ENCODE measurements at places on chromosomes 5 and 9.

- no peak for DNase-seq
These were observed 1609.2 kb upstream of the ACO1 start for GRCh38 chr9:30775236-30775635.

GRCh38 chr5:179417016-179417415, 71.8 kb upstream of the ADAMTS2 start:
- DNase-seq: no peak

- no peak for DNase-seq
These were observed 118.7 kb downstream of the AUH start for GRCh38 chr9:91243029-91243428.

GRCh38 chr9:108271646-108272348, 584.0 kb downstream of the ACTL7B start:
- no peak for DNase-seq

DNA sequence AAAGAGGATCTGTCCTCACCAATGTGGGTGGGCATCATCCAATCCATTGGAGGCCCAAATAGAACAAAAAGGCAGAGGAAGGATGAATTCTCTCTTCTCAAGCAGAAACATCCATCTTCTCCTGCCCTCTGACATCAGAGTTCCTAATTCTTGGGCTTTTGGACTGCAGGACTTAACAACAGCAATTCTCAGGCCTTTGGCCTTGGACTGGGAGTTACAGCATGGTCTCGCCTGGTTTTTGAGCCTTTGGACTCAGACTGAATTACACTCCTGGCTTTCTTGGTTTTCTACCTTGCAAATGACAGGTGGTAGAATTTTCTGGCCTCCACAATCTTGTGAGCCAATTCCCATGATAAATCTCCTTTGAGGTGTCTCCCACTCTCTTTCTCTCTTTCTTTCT, 60.5 kb upstream of the CD180 start:
- DNase-seq: no peak

GRCh38 chr9:118940473-118940872, 428.8 kb downstream of the BRINP1 start:
- DNase-seq: no peak

DNA sequence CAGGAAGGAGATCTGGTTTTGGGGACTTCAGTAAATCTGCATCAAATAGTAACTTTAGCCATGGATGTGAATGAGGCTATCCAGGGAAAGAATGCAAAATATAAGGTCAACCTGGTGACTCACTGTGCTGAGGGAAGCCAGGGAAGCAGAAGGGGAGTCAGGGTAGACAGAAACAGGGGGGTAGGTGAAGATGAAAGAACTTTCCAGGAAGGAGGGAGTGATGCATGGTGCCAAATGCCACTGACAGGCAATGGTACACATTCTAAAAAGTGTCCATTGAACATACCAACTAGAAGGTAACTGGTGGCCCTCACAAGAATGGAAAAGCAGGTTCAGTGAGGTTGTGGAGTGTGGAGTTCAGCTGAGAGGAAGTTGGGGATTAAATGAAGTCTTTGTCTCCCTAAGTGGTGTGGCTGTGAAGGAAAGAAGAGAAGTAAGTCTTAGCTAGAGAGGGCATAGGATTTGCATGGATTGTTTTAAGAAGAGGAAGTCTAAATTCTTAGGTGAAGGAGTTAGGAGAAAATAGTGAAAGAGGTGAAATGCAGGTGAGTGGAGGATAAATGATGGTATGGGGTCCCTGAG, 35.5 kb downstream of the PALM2AKAP2 start:
- no peak for DNase-seq

DNA sequence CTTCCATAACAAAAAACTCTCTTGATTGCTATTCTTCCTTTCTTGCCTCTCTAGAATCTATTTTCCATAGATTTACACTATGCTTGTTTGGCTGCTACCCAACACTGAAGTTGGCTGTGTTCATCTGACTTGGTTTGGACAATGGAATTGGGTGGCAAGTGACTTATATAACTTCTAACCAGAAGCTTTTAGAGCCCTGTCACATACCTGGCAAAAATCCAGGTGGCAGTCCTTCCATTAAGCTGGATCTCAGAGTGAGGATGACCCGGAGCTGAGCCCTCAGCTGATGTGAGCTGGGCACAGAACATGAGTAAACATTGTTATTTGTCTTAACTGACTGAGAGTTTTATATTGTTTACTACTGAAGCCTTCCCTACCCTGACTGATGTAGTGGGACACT, 225.7 kb downstream of the TLR4 start:
- DNase-seq: no peak

DNA sequence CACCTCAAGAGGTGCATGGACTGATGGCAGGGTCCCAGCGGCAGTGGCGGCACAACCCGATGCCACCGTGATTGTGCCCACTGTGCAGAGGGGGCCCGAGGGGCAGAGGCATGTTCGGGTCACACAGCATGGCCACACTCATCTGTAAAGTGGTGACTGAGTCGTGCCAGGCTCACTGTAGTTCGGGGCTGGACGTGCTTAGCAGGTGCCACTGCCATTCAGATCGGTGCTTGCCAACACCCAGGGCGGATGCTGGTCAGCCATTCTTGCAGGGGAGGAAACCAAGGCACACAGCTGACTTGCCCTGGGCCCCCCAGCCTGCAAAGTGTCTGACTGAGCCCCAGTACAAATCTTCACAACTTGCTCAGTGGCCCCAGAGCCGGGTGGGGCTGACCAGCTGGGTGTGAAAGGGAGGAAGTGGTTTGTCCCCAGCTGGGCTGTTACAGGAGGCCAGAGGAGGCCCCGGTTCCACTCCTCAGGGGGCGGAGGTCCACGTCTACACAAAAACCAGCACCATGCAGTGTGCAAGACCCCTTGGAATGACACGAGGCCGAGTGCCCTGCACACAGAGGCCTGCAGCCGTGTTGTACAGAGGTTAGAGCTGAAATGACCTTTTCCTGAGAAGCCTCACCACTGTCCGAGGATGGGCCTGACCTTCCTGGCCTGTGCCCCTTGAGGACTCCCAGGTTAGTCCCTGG, 17.9 kb downstream of the FGD3 start:
- no peak for DNase-seq

- no peak for DNase-seq
These were observed 175.5 kb upstream of the KLF4 start for GRCh38 chr9:107665057-107665456.

DNA sequence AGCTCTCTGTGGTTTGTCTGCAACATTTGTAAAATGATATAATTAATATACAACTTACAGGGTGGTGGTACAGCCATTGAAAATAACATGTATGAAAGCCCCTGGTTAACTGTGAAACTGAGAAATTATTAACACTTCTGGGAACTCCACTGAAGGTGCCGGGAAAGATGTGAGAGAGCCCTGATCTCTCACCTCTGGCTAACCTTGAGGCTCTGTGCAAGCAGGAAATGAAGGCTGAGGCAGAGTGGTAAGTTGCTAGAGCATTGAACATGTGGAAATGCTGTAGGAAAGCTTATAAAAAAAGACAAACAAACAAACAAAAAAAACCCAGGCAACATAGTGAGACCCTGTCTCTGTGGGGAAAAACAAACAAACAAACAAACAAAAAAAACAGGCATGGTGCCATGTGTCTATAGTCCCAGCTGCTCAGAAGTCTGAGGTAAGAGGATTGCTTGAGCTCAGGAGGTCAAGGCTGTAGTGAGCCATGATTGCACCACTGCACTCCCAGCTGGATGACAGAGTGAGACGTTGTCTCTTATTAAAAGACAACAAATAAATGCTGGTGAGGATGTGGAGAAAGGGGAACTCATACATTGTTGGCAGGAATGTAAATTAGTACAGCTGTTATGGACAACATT, 7.5 kb downstream of the CATSPER3 start:
- DNase-seq: no peak

GRCh38 chr9:107793541-107793940, 304.0 kb upstream of the KLF4 start:
- DNase-seq: no peak

DNA sequence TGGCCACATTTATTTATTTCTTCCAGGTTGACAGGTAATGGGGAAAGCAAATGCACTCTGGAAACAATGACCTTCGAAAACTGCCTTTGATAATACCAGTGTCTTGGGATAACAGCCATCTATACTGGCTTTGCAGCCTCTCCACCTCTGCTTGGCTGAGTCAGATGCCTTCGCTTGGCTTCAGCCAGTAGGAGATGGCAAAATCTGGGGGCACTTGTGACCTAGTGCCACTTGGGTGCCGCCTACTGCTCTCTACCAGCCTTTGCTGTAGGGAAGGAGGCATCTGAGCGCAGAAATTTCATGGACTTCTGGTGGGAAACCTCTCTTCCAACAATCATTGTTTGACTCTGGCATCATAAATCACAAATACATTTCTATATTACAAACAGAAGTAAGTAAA, 21.8 kb downstream of the FYB1 start:
- no peak for DNase-seq

GRCh38 chr9:116193636-116194035, 40.0 kb downstream of the PAPPA start:
- no peak for DNase-seq

DNA sequence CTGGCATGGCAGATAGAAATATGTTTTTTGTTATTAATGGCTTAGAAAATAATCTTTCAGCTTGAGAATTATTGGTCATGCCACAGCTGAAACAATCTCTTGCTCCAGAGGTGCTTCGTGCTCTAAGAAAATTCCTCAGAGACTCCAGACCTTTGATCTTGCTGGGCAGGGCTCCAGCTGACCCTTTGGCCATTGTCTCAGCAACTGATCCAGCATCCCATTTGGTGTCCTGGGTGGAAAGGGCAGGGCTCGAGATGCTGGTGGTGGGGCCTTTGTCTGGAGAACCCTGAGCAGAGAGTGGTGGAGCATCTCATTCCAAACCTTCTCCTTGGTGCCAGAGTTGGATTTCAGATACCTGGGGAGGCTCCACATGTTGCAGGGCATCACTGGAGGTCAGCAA, 43.2 kb upstream of the PIK3R1 start:
- no peak for DNase-seq

GRCh38 chr9:98356953-98357690, 101.7 kb upstream of the TBC1D2 start:
- DNase-seq: no peak

GRCh38 chr5:180647465-180647864, 1.9 kb downstream of the FLT4 start:
- no peak for DNase-seq

- no peak for DNase-seq
These were observed 41.6 kb downstream of the PDZD2 start for GRCh38 chr5:31680528-31680927.

GRCh38 chr9:16271967-16272366, 598.5 kb downstream of the BNC2 start:
- no peak for DNase-seq

- no peak for DNase-seq
These were observed 65.0 kb downstream of the CEMIP2 start for GRCh38 chr9:71703172-71703872.

- DNase-seq: no peak
These were observed 15.1 kb upstream of the ISOC1 start for GRCh38 chr5:129079496-129079895.

- no peak for DNase-seq
These were observed 96.6 kb downstream of the ADRB2 start for GRCh38 chr5:148923023-148923422.

- no peak for DNase-seq
These were observed 182.8 kb upstream of the GDNF start for GRCh38 chr5:38022631-38023030.

GRCh38 chr9:129126749-129127618, 15.8 kb downstream of the PTPA start:
- no peak for DNase-seq

GRCh38 chr5:116382032-116382873, 192.4 kb downstream of the SEMA6A start:
- DNase-seq: no peak
